ENCODE measurements at places on chromosomes 6 and 20.

GRCh38 chr6:11272491-11273192, 40.2 kb upstream of the NEDD9 start:
- no peak for DNase-seq

- DNase-seq: peak; percentile 4
These were observed 47.2 kb upstream of the FLRT3 start for GRCh38 chr20:14384416-14385175.

- no peak for DNase-seq
These were observed 538 bp upstream of the GRM1 start for GRCh38 chr6:146028252-146028795.

DNA sequence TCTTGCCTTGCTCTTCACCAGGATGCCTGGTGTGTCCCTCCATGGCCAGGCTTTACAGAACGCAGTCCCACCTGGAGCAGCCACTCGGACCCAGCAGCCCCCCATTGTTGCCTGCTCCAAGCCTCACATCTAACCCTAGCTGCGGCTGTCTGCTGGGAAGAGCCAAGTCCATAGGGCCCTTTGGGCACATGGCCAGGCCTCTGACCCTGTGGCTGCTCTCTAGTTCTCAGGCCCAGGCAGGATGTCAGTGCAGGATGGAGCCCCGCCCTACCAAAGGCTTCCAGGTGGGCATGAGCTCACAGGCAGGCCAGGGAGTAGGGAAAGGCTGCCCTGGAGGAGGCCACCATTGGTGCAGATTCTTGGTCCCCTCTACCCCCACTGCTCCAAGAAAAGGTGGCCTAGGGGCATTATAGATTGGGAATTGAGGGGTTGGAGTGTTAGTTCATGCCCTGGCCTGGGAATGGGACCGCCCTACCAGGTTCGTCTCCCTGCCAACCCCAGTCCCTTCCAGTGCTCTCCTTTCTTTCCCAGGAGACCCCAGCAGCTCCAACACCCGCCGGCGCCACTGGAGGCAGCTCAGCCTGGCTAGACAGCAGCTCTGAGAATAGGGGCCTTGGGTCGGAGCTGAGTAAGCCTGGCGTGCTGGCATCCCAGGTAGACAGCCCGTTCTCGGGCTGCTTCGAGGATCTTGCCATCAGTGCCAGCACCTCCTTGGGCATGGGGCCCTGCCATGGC, 18.7 kb downstream of the MAVS start:
- DNase-seq: no peak

- DNase-seq: no peak
These were observed 55.7 kb downstream of the PLCB1 start for GRCh38 chr20:8187740-8188139.

- peak; percentile 58 for DNase-seq
These were observed 184.2 kb upstream of the BMP2 start for GRCh38 chr20:6583134-6583738.
